ENCODE measurements at places on chromosomes 6 and 20. TPM values are rescaled to one million over a fixed set of nuclear protein-coding genes. Genes with fewer than 3 reads are reported as not detected.

The MOG gene
- total RNA-seq, result not detected

The NCR2 gene
- not detected for total RNA-seq

The POPDC3 gene
- 5.0 TPM for total RNA-seq

The MCHR2 gene
- not detected for total RNA-seq

The HEY2 gene
- total RNA-seq, result 0.34 TPM

The PLA2G7 gene
- 0.10 TPM for total RNA-seq

The GRM4 gene
- not detected for total RNA-seq

The MUCL3 gene
- not detected for total RNA-seq

The APCDD1L gene
- 0.34 TPM for total RNA-seq

The TSPO2 gene
- total RNA-seq, result not detected

The SNPH gene
- total RNA-seq, result 12.2 TPM

The EMILIN3 gene
- 0.15 TPM for total RNA-seq

The CD40 gene
- 14.0 TPM for total RNA-seq

The KIF25 gene
- total RNA-seq, result not detected

The WFDC5 gene
- not detected for total RNA-seq
